ENCODE measurements at places on chromosomes 12 and 14. TPM values are rescaled to one million over a fixed set of nuclear protein-coding genes. Genes with fewer than 3 reads are reported as not detected.
A peak's percentile ranks its signal among the peaks of the same experiment; 100 is the strongest.

GRCh38 chr12:6574576-6575295 is 6.6 kb upstream of the NOP2 start:
- no peak for DNase-seq

DNA sequence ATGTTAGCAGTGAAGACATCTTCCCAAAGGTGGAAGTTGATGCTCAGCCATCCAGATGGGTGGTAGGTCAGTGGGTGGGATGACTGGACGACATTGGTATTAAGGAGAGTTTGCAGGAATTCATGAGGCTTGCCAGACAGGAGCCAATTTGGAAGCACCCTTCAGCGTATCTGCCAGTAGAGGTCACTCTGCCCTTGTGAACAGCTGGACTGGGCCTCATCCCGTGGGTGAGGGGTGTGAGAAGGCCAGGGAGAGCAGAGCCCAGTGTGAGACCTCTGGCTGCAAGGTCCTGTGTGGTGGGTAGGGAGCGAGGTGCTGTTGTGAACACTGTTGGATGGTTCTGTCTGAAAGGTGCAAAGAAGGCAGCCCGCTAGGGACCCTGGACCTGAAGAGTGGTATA is 37.7 kb downstream of the SLC5A8 start:
- no peak for DNase-seq

DNA sequence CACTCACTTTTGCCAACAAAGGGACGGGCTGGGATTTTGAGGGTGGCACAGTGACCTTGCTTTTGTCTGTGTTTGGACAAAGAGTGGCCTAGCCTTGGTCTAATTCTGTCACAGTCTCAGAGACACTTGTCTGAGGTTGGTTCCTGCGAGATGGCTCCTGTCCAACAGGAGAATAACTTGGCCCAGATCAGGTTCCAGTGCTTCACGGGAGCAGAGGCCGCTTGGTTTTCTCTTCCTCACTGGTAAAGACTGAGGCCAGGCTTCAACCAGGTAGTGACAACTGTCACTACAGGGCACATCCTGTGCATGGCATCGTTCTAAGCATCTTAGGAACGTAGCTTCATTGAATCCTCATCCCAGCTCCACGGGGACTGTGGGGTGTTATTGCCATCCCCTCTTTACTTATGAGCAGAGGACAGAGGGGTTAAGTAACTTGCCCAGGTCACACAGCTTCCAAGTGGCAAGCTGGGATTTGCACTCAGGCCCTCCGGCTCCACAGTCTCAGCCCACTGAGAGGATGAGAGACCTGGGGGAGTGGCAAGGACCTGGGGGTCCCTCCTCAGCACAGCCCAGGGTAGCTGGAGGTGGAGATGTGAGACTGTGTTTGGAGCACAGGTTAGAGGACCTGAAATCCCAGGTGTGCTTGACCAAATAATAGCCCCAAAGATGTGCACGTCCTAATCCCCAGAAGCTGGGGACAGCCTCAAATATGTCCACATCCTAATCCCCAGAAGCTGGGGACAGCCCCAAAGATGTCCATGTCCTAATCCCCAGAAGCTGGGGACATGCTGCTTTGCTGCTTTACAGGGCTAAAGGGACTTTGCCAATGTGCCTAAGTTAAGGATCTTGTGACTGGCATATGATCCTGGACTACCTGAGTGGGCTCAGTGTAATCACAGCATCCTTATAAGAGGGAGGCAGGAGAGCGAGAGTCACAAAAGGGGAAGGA is 179.2 kb upstream of the RTL1 start:
- no peak for DNase-seq

GRCh38 chr12:2486796-2487195 is 308.0 kb upstream of the FKBP4 start:
- no peak for DNase-seq

DNA sequence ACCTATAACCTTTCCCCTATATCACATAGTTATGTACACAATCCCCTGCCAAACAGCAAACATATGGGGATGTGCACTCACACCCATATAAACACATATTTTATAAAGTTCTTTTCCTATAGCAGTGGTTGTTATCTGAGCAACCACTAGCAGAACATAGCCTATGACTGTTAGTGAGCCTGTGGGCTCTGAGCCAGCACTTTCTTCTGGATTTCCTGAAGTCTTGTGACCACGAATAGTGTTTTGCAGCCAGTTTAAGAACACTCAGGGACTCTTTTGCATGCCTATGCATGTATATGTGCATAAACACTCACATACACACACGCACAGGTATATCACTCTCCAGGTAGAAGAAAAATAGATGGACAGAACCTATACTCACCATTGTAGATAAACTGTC is 17.1 kb downstream of the TESPA1 start:
- no peak for DNase-seq

- DNase-seq: no peak
Observed at GRCh38 chr14:99267837-99268781, 3.9 kb downstream of the BCL11B start.

GRCh38 chr14:67002994-67003753 is 186.1 kb upstream of the GARIN2 start:
- DNase-seq: no peak

DNA sequence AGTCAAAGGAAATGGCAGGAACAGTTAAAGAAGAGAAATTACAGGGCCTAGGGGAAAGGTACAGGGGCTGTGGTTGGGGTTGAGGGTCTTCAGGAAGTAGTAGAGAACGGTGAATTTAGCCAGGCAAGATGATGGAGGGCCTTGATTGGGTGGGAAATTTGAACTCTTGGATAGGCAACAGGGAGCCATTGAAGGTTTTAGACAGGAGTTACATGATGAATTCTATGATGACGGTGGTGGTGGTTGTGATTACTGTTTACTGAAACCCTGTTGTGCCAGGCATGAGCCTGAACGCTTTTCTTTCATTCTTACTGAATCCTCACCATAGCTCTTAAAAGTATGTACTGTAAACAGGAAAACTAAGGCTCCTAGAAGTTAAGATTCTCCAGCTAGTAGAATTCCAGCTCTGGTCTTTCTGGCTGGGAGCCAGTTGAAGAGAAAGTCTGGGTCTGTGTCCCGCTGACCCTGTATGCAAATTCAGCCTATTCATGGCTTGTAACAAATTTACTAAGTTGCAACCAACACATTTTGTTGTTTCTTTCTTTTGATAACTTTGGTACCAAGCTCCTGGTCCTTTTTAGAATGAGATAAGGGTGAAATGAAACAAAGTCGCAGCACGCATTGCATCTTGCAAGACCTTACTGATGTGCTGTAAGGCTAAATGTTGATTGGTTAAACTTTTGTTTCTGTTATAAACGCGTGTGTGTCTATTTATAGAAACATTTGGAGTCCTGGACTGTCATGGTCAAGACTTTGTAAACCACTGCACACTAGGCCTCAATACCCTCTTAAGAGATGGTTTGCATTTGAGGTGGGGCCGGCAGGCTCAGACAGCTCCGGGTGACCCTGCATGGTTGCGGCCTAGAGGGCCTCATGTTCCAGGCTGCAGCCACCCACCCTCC is 6.0 kb downstream of the ORAI1 start:
- no peak for DNase-seq

DNA sequence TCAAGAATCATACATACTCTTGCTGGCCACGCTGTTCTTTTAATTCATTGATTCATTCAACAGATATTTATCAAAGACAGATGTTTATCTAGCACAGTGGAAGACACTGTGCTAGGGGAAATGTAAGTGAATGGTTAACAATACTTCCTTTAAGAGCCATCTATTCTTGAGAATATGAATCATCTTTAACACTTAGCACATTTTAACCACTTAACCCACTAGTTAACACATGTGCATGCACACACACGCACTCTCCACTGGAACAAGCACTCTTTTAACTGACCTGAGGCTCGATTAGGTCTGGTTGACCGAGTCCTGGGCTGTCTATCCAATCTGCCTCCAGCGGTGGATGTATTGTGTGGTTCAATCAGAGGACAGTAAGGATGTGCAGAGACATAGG is 34.6 kb downstream of the LMNTD1 start:
- DNase-seq: no peak

GRCh38 chr12:49232940-49233841 is 31.7 kb upstream of the TUBA1C start:
- peak; percentile 88 for DNase-seq

Gene B4GALNT3
- 33.0 TPM for total RNA-seq

Gene CATSPERB
- total RNA-seq: not detected

Gene PLXNC1
- total RNA-seq: 0.05 TPM

Gene MIPOL1
- total RNA-seq: 10.6 TPM

Gene KCNK10
- total RNA-seq: 0.13 TPM

All from SJCRH30 (cell line).